ELF-1 (cell line): ENCODE measurements at places on chromosomes 11 and 22.

- DNase-seq: no peak
These were observed 52.7 kb downstream of the ELFN2 start for GRCh38 chr22:37374571-37374970.

DNA sequence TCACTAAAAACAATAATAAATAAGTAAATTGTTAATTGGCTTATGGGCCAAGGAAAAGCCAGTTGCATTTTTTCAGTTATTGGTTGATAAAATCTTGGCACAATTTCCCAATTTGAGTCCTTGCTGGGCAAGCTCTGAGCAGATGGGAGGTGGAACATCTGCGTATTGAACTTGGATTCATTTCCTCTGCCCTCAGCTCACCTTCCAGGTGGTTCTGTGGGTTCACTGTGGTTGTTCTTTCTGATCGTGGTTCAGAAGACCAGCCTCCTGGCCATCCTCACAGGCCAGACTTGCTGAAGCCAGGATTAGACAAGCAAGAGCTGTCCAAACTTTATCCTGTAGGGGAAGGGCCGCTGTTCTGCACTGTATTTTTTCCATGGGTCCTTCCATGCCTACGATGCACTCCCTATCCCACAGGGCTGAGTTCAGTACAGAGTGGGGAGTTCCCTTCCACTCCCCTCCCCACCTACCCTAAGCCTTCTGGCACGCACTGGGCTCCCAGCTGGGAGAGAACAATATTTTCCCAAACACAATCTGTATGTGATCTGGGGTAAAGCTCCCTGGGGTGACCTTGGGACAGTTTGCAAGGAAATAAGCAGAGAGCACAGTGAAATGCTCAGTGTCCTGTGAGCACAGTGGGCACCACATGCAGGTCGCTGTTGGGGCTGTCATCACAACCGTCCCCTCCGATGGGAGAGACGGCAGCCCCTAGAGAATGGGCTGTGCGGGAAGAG, 43.5 kb upstream of the TP53I11 start:
- DNase-seq: no peak

GRCh38 chr11:72231396-72232259, 7.1 kb downstream of the INPPL1 start:
- DNase-seq: no peak

DNA sequence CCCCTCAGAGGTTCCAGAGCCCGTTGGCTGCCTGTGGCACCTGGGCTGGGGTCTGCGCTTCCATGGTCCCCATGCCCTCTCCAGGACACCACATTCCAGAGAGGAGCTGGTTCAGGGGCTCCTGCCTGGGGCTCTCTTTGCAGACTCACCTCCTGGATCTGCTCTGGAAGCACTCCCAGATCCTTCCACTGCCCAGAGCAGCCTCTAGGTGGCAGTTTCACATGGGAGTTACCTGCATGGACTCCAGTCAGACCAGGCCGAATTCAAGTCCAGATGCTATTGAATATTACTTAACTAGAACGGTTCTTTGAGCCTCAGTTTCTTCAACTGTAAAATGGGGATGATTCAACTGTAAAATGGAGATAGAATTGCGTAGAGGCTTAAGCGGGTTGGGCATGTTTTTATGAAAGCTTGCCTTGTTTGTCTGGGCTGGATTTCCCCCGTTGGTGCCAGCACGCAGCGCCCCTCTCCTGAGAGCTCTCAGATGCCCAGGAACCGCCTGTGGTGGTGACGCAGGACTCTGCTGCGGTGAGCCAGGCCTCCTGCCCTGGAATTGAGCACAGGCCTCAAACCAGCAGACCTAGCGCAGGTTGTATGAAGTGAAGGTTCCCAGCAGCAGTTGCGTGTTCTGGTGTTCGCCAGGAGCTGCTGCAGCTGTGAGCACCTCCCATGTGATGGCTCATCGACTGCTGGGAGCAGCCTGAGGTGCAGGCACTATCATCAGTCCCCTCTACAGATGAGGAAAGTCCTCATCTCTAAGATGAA, 44.2 kb downstream of the LMO1 start:
- DNase-seq: peak; percentile 83

DNA sequence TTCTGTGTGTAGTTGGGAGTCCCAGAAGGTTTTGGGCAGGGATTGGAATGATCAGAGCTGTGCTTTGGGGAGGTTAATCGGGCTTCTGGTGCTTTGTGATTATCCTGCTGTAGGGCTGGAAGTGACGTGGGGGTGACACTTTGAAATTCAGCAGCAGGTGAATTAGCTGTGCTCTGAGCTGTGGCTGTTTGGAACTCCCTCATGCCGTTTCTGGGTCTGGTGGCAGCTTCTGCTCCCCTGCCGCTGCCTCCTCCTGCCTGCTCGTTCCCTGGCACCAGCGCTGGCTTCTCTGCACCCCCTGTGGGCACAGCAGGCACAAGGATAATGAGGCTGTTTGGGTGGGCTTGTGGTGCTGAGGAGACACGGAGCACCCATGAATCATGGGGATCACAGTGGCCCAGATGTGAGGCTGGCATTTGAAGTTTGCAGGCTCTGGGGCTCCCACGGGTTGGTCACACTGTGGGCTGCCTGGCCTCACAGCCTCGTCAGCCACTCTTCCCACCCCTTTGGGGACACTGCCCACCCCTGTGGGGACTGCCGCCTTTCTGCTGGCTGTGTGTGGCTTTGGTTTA, 49.7 kb downstream of the TBC1D22A start:
- no peak for DNase-seq

- DNase-seq: no peak
These were observed 46.9 kb upstream of the SHISAL1 start for GRCh38 chr22:44359496-44360110.

DNA sequence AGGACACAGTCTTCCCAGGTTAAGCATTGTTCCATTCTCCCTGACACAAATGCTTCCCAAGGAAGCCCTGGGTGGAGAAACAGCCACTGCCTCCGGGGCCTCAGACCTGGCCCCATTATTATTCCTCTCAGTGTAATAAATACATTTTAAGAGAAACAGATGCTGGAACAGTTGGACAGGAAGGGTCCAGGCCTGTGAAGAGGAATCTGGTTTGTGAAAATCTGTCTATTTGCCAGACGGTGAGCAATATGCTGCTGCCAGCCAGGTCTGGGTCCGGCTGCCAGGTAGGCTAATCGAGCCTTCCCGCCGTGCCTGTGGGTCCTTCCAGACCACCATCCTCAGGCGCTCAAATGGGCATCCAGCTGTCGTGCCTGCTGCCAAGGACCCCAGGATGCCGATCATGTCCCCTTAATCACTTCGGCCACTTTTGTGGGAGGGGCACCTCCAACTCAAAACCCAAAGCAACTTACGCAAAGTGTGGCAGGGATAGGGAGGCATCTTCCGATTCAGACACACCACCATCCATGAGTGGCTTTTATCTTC, 528.4 kb downstream of the MIAT start:
- no peak for DNase-seq

DNA sequence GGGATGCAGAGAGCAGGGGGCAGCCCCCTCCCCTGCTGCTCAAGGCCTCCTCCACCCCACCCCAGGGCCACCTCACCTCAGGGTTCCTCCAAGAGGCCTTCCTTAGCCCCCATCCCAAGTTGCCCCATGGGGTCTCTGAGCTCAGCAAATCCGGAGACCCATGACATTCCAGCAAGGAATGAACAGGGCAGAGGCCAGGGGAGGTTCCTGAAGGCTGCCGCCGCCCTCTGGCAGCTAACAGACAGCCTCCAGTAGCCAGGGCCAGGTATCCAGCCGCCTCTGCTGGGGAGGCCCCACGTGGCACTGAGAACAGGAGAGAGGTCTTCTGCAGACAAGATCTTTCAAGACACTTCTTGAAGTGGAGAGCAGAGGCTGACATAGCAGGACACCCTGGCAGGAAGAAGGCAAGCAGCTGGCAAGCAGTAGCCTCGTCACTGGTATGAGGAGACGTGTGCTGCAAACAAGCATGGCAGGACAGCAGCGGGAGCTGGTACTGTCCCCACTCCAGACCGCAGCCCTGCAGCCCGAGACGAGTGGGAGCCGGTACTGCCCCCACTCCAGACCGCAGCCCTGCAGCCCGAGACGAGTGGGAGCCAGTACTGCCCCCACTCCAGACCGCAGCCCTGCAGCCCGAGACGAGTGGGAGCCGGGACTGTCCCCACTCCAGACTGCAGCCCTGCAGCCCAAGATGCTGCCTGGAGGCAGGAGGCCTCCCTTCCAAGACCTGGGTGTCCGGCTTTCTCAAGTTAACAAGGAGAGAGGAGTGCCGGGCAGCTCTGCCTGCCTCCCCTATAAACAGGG, 190.6 kb downstream of the IGLL1 start:
- DNase-seq: peak; percentile 66

DNA sequence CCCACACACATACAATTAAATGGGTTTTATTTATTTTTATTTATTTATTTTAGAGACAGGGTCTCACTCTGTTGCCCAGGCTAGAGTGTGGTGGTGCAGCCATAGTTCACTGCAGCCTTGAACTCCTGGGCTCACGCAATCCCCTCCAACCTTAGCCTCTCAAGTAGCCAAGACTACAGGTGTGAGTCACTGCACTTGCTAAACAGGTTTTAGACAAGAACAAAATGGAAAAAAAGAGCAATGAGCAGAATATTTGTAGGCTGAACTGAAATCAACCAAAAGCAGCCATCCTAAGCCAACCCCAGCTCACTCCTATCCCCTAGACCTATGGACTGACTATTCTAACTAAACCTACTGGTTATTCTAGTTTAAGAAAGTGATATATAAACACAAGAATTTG, 37.8 kb downstream of the MRE11 start:
- DNase-seq: no peak

DNA sequence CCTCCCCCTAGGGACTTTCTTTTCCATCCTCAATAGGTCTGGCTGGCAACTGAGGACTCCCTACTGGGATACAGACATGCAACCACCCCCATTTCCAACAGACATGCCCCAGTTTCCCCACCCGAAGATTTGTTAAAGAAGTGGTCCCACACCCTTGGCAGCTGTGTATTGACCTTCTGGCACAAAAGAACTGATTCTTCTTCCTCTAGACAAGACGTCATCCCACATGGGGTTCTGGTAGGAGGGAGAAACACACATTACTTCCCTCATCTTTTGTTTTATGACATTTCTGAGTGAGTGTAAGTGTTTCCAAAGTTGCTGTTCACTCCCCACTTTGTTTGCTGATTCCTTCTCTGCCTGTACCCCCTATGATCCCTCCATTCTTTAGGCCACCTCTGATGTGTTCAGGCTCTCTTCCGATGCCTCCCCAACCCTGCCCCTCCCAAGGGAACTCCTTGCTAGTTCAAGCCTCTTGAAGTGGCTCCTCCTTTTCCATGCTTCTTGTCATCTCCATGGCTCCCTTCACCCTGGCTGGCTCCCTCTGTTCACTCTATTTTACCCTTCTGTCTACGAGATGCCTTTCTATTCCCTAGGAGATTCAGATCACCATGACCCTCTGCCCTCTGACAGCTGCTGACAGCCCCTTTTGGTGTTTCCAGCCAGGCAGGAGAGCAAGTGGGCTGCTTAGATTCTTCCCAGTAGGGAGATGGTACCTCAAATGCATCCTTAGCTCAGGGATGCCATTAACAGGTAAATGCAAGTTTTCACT, 4.3 kb downstream of the KIRREL3 start:
- DNase-seq: no peak
